ENCODE measurements at places on chromosomes 4 and X.

DNA sequence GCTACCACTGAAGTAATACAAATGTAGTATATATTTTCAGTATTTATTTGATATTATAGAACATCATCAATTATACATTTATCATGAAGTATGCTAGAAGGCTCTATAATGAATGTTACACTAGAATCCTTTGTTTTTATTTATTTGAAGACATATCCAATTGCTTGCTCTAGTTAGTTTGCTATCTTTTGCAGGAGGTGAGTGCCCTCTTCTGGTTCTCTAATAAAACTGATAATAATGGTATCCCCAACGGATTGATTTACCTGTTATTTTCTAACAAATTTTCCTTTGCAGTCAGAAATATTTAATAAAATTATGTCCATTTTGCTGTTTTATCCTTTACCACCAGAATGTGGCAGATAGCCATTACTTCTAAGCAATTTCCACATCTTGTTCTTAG lies 274.3 kb upstream of the TACR3 start:
- no peak for DNase-seq

- no peak for DNase-seq
Observed at GRCh38 chr4:44674471-44674870, 3.7 kb upstream of the GUF1 start.

DNA sequence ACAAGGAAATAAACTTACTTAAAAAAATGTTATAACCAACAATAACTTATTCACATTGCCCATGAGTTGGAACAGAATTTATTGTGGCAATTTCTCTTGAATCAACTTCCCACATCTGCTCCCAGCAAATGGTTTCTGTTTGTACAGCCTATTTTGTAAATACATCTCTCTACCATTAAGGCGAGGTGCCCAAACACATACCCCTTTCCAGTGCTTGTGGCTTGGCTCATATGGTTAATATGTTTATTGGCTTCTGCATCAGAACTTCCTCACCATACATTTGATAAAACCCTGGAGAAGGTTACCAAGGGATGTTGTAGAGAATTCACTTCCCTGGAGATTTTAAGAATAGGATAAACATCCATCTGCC lies 207.1 kb downstream of the SOWAHB start:
- DNase-seq: no peak

DNA sequence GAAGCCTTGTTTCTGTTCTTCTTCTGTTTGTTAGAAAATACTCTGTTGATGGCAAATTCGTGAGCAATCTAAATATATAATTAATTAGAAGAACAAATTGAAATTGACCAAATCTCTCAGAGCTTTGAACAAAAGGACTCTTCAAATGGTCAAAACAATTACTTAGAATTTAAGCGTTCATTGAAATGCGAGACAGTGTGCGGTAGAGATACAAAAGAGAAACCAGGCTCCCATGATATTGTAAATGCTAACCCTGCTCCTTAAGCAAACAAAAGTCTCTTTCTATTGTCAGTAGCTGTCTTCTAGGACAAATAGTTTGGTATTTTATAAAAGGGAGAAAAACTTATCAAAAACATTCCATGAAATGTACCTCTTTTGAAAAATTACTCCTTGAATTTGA lies 453.4 kb upstream of the MAGEB2 start:
- DNase-seq: no peak

GRCh38 chr4:89871211-89871610 lies 23.4 kb upstream of the MMRN1 start:
- no peak for DNase-seq

GRCh38 chr4:139887376-139887802 lies 221.8 kb downstream of the MGST2 start:
- peak; percentile 48 for DNase-seq

All from suppressor macrophage treated with lipopolysaccharide for 1 hour (primary cell).